MCF 10A (cell line): ENCODE measurements at places on chromosomes 12 and 14. TPM values are rescaled to one million over a fixed set of nuclear protein-coding genes. Genes with fewer than 3 reads are reported as not detected.

The SLCO1B1 gene
- total RNA-seq, result not detected in 2 replicates

GRCh38 chr12:23830210-23830609 lies 119.3 kb downstream of the SOX5 start:
- no peak for DNase-seq
- no peak overlapping the region for H3K27ac ChIP-seq
- H3K27me3 ChIP-seq, result peaks cover 93% of the 10 kb centered on the region
- no peak overlapping the region for H3K4me3 ChIP-seq
- peaks cover 16% of the 10 kb centered on the region for H3K4me1 ChIP-seq

DNA sequence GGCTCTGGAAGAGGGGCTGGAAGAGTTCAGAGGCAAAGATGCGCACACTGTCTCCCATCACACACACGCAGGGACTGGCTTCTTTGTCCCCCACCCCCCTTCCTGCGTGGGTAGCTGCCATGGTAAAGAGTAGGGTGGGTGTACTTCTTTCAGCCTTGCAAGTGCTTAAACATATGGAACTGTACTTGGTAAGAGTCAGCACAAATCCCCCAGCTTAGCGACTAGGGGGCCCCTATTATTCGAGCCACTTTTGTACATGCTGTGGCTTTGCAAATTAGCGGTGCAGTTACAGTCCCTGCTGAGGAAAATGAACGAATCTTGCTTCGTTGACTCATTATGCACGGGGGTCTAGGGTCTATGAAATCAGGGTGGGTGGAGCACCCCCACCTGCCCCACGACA lies 123.8 kb downstream of the AACS start:
- DNase-seq, result no peak
- no peak overlapping the region for H3K27ac ChIP-seq
- H3K4me1 ChIP-seq, result no peaks in the 10 kb centered on the region

GRCh38 chr12:13084898-13085640 lies 18.4 kb downstream of the GSG1 start:
- peaks cover 20% of the 10 kb centered on the region for H3K36me3 ChIP-seq
- H3K27ac ChIP-seq, result no peak overlapping the region
- H3K4me1 ChIP-seq, result peaks cover 7% of the 10 kb centered on the region

GRCh38 chr14:95575840-95576473 lies 41.1 kb downstream of the GLRX5 start:
- no peaks in the 10 kb centered on the region for H3K4me1 ChIP-seq
- H3K27me3 ChIP-seq, result peaks cover 45% of the 10 kb centered on the region
- no peak overlapping the region for H3K4me3 ChIP-seq
- no peaks in the 10 kb centered on the region for H3K36me3 ChIP-seq
- H3K27ac ChIP-seq, result no peak overlapping the region
